CD4-positive, alpha-beta T cell treated with Interferon alpha-2 for 1 hour (primary cell): ENCODE measurements at places on chromosomes 2 and 18.

DNA sequence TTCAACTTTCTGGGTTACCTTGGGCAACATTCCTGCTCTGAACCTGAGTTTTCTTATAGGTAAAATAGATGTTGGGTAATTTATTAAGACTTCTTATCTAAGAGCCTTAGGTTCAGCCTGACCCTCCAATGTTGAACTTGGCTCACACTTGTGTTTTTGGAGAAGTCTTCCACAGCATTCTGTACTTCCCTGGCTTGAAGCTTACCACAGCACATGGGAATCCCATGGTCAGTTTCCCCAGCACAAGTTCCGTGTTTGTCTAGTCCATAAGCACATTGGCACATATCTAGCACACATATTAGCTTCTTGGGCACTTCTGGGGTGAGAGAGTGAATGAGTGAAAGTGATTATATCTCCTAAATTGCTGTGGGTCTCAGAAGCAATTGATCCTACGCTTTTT is 782.5 kb upstream of the HS6ST1 start:
- DNase-seq: no peak

- DNase-seq: no peak
These were observed 67.5 kb downstream of the ACSL3 start for GRCh38 chr2:222928335-222928734.

DNA sequence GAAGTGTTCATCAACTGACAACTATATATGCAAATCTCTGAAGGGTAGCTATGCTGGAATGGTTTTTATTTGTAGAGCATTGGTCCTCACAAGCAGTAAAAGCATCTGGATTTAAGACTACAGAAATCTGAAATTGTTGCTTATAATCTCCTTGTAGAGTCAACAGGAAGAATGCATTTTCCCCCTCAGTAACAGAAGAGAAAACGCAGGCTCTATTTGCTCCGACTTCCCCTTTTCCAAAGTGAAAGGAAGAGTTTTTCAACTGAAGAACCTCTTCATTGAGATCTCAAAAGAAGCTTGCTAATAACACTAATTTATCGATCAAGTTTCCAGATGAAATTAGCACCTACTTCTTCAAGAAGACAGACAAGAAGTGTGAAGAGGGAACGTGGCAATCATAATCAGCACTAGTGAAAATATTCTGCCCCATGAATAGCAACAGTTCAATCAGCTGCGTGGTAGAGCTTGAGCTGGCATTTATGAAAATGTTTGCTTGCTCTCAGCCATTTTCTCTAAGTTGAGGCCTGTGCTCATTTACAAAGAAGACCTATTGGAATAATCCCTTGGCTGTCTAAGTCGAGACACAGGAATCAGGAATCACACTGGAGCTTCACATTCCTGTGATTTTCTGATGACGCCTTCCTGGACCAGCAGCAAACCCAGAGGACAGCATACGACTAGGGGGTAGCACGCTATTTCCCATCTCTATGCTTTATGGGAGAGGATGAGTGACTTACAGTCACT is 43.7 kb downstream of the TGIF1 start:
- no peak for DNase-seq

DNA sequence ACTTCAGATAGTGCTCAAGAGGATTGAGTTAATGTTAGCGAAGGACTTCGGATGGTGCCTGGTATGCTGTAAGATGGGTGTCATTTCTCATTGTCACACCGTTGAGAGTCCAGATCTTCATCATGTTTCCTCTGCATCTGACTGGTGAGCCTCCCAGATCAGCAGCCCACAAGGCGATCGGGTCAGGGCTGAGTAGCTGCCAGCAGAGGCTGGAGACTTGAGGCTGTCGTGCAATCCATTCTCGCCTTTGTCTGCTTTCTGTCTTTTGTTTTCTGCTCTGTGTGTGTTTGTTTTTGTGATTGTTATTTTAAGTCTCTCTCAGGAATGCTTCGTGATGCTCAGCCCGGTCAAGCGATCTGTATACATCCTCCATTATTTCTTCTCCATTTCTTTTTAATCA is 95.8 kb downstream of the TGOLN2 start:
- no peak for DNase-seq

DNA sequence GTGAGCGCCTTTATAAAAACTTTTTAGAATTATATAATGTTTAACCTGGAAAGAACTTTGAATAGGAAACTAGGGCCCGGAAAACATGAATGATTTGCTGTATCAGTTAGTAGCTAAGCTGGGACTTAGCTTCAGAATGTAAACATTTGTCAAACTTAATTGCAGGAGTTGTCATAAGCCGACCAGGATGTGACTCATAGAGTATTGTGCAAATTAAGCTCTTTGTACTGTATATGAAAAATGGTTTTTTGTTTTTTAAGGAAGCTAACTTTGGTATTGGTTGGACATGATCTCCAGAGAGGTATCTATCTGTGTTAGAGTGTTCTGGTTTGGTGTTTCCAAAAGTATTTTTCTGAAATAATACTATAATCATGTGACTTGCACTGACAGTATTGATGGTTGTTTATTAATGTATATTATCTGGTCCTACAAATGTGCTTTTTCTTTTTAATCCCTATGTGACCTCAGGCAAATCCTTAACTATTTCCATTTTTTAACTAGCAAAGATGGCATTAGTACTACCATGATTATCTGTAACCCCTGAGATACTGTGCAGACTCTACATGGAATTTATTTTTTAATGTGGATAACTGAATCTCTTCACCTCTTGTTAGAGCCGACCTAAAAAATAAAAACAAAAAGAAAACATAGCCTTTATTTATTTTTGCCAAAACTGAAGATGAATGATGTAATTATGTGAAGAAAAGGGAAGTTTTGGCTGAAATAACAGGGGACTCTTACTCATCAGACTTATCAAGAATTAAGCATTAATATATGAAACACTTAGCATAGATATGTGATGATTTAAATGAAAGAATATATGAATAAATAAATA is 11.7 kb downstream of the YIPF4 start:
- no peak for DNase-seq

GRCh38 chr2:136424112-136424511 is 306.2 kb upstream of the CXCR4 start:
- no peak for DNase-seq

DNA sequence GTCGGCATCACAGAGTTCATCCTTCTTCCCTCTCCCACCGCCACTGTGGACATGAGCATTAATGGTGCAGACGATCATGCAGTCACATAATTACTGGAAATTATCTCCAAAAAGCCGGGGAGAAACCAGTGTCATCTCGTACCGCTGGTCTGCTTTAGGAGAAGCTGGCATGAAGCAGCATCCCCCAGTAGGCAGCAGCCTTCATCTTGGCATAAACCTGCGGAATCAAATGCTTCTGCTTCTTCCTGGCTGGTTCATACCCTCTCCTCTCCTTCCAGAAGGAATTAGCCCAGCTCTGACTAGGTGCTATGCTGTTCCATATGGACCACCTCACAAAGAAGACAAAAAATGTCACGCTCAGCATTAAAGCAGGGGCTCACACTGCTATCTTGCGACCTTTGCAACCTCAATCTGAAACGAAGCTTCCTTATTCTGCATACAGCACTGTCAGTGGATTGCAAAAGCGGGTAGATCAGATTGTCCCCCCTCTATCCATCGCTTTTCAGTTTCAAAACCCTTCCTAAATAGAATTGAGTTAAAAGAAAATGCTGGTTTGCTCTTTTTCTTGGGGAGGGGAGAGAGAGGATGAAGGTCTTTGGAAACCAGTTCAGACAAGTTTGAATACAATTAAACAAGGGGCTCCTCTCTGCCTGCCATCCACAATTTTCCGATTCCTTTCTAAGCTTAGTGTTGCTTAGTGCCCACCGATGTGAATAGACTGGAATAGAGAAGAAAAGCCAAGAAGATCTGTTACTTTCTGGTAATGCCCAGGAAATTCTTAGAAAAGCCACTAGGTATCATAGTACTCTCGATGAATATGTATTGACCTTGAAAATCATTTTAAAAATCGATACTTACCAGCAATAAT is 212.1 kb upstream of the ZNF521 start:
- DNase-seq: no peak

- DNase-seq: no peak
These were observed 59.8 kb upstream of the LGALSL start for GRCh38 chr2:64394153-64394552.

DNA sequence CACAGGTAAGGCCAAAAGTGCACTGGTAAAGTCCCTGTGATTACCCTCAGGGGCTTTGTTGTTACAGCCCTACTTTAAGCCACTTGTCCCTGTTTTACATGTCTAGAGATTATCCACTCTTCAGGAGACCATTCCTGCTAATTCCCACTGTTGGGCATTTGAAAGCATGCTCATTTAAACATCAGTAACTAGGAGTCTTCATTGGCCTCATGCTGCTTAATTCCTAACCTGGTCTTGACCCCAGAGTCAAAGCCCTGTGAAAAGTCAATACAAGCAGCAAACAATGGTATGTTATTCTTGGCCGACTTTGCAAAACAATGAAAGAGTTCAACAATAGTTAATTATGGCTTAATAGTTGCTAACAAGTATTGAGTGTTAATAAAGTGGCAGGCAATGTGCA is 23.2 kb downstream of the AFF3 start:
- no peak for DNase-seq

GRCh38 chr2:149344105-149344504 is 13.7 kb downstream of the LYPD6 start:
- no peak for DNase-seq

DNA sequence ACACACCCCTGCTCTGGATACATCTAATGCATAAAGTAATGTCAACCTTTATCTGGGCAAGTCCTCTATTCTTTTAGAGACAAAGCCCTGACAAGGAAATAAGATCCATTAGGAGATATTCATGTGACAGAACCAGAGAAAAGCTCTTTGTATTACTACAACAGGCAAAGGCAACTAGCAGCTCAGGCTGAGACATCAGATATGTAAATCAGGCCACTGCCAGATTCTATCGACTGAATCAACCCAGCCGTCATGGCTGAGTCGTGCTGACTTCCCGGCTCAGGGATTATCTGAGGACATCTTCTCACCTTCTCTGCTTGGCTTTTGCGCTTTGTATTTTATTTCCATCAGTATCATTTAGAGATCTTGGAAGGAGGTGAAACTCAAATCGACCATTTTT is 294.5 kb downstream of the PLCL1 start:
- DNase-seq: no peak

DNA sequence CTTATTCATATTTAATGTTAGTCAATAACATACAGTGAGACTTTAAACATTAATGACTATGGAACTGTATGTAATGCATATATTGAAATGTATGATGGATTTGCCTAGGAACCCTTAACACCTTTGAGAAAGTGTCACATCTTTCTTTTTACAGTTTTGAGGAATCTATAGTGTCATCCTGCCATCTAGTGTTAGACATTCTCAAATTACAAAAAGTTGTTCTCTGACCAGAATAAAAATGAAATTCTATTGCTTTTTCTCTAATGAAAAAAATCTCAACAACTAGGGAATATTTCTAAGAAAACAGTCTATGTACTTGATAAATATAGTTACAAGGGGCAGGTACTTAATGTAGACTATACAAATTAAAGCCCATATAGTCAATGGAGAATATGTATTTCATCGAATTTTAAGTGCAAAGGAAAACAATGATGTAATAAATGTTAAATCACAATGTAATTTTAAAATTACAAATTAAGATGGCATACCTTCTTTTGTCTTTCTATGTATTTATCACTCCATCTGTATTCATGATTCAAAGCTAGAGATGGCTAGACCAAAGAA is 5.1 kb upstream of the CALCRL start:
- DNase-seq: no peak

- no peak for DNase-seq
These were observed 47.7 kb downstream of the PRKCE start for GRCh38 chr2:45699032-45699658.

DNA sequence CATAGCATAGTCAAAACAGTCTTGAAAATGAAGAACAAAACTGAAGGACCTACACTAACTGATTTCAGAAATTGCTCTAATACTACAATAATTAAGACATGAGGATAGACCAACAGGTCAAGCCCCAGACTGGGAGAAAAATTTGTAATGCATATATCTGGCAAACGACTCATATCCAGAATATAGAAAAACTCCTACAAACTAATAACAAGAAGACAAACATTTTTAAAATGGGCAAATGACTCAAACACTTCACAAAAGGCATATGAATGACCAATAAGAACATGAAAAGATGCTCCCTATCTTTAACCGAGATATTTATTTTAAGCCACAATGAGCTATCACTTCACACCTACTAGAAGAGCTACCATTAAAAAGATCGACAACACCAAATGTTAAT is 14.2 kb downstream of the TGFBRAP1 start:
- DNase-seq: no peak

DNA sequence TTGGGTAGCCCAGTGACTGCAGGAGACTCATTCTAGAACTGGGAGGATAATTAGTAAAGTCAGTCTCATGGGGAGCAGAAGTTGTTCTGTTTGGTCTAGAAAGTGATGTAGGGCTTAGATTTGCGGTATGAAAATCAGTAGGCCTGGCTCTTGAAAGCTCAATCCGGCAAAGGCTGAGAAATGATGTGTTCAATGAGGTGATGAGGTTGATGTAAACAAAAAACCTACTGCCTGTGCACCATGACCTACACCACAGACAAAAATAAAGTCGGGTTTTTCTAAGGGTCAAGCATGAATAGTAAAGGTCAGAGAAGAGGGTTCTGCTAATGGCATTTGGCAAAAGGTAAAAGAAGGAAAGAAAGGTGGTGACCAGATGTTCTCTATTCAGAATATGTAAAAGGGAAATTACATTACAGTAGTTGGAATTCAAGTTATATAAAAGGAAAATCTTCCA is 80.8 kb upstream of the COL5A2 start:
- no peak for DNase-seq

DNA sequence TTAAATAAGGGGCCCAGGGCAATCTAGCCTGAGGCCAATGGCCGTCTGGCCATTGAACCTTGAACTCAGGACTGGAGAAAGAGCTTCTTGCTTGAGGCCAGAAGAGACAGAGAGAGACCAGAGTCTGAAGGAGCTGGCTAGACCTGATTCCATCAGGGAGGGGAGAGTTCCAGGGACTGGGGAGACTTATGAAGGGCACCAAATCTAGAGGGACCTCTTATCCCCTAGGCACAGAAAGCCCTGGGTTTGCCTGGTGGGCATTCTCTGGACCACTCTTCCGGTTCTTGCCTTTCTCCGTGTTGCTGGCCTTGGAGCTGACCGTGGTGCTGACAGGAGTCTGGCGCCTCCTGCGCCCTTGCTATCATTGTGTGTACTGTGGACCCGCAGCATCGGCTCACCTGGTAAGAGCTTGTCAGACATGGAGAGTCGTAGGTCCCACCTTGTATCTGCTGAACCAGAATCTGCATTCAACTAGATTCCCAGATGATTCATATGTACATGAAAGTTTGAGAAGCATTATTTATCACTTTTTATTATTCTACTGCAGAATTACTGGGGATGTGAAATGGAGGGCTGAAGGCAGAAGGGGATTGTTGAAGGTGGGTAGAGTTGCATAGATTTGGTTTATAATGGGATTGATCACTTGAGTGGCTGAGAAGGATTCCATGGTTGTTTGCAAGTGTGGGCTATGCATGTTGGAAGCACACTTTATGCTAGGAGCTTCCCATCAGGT is 4.3 kb upstream of the TRPM8 start:
- peak; percentile 3 for DNase-seq

GRCh38 chr18:70376914-70377258 is 88.0 kb downstream of the SOCS6 start:
- no peak for DNase-seq
